Cardiac septum (tissue), 1 donor: ENCODE measurements at places on chromosomes 4 and X. TPM values are rescaled to one million over a fixed set of nuclear protein-coding genes. Genes with fewer than 3 reads are reported as not detected.

COL4A6 gene
- total RNA-seq = 6.1 TPM

FGF13 gene
- total RNA-seq = 1.2 TPM

TRIM60 gene
- total RNA-seq = not detected

DNA sequence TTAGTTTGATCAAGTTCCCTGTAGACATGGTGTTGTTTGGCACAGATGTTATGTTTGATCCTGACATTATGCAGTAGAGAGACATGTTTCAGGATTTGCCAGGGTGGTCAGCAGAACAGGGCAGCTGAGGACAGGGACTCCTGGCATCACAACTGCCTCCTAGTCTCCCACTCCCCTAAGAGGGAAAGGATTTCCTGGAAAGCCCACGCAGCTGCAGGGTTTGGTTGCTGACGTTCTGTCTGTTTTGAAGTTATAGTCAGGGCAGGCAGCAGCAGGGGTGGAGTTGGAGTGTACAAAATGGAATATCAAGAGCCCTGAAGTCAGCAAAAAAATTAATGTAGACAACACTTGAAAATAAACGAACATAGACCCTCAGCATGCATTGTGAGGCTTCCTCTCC, 125.4 kb downstream of the CPE start:
- DNase-seq = no peak

DNA sequence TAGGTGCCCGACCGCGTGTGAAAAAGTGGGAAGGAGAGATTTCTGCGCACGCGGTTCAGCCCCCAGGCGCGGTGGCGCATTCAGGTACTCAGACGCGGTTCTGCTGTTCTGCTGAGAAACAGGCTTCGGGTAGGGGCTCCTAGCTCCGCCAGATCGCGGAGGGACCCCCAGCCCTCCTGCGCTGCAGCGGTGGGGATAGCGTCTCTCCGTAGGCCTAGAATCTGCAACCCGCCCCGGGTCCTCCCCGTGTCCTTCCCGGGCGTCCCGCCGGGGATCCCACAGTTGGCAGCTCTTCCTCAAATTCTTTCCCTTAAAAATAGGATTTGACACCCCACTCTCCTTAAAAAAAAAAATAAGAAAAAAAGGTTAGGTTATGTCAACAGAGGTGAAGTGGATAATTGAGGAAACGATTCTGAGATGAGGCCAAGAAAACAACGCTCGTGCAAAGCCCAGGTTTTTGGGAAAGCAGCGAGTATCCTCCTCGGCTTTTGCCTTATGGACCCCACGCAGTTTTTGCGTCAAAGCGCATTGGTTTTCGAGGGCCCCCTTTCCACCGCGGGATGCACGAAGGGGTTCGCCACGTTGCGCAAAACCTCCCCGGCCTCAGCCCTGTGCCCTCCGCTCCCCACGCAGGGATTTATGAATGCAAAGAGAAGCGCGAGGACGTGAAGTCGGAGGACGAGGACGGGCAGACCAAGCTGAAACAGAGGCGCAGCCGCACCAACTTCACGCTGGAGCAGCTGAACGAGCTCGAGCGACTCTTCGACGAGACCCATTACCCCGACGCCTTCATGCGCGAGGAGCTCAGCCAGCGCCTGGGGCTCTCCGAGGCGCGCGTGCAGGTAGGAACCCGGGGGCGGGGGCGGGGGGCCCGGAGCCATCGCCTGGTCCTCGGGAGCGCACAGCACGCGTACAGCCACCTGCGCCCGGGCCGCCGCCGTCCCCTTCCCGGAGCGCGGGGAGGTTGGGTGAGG, 3.7 kb downstream of the SHOX start:
- no peak for DNase-seq

GRCh38 chrX:149711545-149712236, at the start of gene MAGEA11:
MAGEA11 (plus strand) TSS chrX:149712060; CDS start chrX:149713160, 1,100 bp downstream.
- DNase-seq = no peak

GRCh38 chrX:56107320-56107719, 124.8 kb upstream of the KLF8 start:
- DNase-seq = no peak

GRCh38 chrX:118536687-118537461, 41.3 kb downstream of the DOCK11 start:
- no peak for DNase-seq

DNA sequence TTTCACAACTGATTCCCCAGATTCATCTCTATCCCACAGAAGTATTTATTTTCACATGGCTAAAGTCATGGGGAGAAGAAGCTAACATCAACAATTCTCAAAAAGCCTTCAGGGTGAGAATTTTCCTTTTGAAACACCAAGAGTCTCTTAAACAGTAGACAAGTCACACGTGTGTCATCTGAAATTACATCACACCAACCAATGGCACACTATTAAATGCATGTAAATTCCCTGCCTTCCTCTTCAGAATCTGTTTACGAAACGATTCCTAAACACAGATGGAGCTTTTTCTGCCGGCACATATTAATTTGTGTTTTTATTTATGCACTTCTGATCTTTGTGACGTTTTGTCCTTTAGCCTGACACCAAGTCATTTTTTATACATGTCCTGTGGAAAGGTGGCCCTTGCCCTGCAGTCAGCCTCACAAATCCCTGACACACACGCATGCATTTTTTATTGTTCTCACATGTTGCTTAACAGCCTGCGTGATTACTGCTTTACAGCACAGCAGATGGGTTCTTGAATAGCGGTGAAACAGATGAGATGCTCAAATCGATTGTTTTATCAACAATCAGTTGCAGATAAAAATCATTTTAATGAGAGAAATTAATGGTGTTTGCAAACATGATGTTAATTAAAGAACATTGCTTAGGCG, 735.9 kb upstream of the TENM3 start:
- no peak for DNase-seq
